ENCODE measurements at places on chromosomes 6 and 20.

DNA sequence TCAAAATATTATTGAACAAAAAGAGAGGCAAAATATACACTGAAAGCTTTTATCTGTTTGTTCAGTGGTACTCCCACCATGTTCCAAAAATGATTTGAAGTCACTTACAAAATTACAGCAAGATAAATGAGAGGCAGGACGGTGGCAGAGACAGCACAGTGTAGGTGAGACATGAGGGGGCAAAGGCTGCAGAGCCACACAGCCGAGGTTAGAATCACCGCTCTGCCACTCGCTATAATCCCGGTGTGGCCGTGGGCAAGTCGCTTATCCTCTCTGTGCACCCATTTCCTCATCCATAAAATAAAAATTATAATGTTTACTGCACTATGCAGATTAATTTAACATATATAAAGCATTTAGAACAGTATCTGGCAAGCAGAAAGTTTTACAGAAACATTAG is 140.1 kb upstream of the BEND6 start:
- no peak for DNase-seq

- DNase-seq: no peak
Observed at GRCh38 chr6:139427199-139427598, 52.8 kb upstream of the CITED2 start.

DNA sequence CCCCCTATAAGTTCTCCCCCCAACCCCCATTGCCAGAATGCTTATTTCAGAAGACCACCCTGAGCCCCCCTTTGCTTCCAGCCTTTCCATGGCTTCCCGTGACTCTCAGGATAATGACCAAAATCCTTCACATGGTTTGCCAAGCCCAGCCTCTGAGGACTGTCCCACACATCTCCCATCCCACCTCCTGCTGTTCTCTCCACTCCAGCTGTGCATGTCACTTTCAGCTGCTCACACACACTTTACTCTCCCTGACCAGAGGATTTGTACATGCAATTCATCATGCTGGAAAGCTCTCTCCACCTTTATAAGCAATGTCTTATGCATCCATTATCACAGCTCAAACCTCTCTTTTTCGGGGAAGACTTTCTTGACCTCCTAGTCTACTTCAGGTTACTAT is 164.2 kb downstream of the PRL start:
- no peak for DNase-seq

DNA sequence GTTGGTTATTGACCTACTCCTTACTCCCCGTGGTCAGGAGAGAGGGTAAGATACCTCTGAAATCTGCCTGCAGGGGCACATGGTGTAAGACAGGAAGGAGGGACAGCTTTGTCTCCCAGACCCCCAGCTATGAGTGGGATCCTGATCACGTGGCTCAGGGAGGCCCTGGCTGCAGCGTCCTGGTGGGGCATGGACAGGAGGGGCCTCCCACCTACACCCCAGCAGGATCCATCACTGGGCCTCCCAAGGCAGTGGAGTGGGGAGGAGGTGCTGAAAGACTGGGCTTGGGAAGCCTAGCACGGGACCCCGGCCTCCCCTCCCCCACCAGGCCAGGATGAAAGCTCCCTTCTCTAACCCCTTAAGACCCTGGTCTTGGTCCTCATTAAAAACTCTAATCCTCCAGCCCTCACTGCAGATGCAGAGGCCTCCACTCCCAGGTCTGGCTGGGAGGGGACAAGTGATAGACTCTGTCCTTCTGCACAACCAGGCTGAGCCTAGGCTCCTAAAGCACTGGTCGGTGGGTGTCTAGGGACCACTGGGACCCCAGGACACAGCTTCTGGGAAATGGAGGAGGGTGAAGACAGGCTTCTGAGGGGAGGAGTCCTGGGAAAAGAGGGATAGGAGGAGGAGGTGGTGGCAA is 29.6 kb upstream of the VEGFA start:
- peak; percentile 39 for DNase-seq

DNA sequence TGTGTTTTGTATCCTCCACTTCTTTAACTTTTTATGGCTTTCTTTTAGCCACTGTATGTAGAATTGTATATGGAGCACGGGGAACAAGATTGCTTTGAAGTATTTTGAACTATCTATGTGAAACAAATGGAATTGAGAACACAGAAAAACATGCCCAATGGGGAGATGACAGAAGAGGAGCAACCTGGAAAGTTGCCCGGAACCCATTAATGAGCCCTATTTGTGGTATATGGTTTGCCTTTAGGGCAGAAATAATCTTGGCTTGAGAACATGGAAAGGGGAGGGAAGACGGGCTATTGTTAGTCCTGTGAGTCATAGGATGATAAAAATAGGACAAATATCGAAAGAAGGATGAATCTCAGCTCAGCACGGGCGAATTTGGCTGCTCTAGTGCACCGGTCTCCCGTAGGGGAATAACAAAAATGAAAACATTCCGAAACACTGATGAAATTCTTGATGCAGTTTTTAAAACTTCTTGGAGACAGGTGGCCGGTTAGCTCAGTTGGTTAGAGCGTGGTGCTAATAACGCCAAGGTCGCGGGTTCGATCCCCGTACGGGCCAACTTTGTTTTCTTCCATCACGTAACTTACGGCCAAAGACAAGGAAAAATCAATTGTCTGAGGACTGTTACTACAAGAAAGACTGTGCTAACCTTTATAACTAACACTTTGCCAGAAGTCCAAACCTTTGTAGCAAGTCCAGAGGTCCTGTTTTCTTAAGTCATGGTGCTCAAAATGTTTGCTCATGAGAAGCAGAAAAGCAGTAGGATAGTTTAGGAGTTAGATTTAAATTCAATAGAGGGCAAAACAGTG is 15.7 kb downstream of the HMGN4 start:
- peak; percentile 95 for DNase-seq

DNA sequence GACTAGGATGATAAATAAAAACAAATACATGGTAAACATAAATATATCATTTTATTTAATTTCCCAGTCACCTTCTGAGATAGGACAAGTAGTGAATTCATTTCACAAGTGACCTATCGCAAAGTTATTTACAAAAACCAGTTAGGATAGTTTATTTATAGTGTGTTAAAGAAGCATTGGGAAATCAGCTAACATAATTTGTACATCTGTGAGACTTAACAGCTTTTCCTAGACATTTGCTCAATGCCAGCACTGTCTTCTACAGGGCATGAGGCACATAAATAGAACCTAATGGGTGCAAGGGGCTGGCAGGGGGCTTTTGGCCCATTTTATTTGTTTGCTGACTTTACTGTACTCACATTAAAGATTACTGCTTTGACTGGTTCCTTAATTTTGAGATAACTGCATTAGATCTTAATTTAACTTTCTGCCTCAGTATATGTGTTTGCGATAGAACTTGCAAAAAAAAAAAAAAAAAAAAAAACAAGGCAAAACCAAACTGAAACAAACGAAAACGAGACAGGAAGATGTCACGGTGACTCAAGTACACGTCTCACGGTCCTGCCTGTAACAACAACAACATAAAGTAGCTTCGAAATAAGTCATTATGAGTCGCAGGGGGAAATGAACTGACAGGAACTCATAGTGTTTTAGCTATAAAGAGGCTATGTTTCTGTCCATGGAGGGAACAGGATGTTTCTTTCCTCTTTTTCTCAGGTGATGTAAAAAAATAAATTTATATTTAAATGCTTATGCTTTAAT is 133.7 kb upstream of the GMDS start:
- no peak for DNase-seq

GRCh38 chr20:46551522-46552381 is 1.3 kb upstream of the OCSTAMP start:
- DNase-seq: no peak

DNA sequence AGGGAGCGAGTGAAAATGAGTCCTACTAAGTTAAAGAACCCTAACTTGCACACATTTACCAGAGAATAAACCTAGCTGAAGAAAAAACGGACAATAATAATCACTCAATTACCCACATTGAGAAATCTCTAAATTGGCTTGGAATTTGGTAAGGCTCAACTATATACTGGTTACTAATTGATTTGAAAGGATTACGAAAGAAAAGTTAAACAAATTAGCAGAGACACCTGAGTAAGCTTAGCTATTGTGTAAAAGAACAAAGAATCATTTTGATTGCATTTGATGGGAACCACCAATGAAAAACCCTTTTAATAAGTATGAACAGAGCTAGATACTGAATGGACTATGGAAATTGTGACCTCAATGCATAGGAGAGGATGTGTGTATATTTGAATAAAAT is 118.6 kb upstream of the ADGRF1 start:
- DNase-seq: no peak

DNA sequence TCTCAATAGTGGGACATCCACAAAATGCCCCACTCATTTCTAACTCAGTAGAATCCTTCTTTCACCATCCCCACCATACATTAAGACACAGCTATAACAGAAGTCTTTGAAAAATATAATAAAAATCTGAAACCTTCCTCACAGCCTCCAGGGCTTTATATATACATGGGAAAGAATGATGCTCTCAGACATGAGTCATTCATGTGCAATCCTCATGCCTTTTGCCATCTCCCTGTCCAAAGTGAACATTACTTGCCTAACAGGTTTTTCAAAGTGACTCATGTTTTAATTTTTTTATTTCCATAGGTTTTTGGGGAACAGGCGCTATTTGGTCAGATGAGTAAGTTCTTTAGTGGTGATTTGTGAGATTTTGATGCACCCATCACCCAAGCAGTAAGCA is 162.7 kb downstream of the RALGAPA2 start:
- no peak for DNase-seq

DNA sequence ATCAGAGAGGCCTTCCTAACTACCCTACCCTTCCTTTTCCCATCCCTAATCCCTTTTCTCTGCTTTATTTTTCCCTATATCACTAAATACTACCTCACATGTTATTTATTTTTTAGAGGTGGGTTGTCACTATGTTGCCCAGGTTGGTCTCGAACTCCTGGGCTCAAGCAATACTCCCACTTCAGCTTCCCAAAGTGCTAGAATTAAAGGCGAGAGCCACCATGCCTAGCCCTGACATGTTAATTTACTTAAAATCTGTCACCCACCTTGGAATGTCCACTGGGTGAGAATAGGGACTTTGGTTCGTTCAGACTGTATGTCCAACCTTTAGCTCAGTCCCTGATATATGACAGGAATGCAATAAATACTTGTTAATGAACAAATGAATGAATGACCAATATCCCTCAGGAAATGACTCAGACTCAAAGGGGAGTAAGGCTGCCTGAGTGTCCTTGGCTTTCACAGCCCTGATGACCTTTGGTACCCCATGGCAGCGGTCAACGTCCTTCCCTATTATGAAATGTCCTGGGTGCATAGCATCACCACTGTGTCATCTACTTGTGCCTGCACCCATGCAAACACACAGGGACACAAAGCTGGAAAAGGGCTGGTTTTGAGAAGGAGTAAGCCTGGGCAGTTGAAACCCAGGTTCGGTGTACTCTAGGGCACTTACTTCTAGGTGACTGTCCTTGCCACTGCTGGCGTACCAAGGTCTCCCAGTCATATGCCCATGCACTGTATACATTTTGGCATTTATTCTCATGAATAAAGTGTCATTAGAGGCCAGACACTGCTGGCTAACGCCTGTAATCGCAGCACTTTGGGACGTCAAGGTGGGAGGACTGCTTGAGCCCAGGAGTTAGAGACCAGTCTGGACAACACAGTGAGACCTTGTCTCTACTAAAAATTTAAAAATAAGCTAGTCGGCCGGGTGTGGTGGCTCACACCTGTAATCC is 26.5 kb downstream of the BCL2L1 start:
- DNase-seq: no peak

DNA sequence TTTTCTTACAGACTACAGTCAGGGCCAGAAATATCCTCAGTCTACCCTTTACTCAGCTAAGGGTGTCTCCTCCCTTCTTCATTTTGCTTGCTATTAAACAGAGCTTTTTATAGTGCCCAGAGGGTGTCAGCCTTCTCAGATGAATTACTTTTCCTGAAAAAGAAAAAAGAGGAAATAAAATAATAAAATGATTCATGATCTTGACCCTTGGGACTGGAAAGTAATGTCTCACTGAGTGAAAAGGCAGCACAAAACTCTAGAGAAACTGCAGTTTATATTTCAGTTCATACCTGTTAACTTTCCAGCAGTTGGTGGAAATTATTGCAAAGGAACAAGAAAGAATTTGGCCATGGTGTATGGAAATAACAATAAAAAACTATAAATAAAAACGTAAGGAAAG is 170.6 kb downstream of the IBTK start:
- no peak for DNase-seq

DNA sequence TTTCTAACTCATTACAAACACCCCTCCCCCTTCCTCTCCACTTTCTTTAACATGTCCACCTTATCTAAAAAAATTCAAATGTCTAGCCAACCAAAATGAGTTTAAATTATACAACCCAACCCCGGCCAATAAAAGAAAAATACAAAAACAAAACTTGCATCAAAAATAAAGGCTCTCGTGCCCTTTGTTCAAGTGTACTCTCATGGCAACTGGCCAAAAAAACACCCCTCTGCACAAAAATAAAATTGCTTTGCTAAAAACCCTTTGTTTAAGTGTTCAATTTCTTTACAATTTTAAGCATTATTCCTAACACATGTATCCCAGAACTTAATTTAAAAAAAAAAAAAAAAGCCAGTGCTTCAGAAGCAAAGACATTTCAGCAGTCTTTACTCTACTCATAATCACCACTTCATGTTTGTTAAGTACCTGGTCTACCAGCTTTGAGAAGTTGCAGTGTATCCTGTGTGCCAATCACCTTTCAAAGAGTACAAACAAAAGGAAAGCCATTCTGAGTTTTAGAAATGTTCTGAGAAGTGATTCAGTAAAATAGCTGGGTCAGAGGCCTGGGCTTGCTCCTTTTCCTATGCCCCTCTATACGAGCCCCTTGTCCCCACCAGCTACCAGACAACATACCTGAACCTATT is 87.5 kb downstream of the MDN1 start:
- DNase-seq: no peak

- DNase-seq: peak; percentile 69
Observed at GRCh38 chr20:31602779-31603441, 2.2 kb upstream of the ID1 start.

DNA sequence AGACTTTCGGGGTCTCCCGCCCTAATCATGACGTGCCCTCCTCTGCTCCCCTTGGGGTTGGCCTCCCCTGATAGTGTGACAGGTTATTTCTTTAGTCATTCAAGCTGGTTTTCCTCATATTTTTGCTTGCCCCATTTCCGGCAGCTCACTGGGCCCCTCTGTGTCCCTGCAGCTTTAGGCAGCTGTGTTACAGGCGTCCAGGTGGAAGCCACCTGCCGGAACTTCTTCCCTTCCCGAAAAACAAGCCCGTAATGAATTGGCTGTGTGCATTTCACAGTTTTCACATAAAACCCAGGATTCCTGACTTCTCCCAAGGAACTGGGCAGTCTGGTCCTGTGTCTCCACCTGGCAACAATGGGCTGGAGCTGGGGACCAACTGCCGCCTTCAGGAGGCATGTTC is 52.6 kb downstream of the EDN3 start:
- no peak for DNase-seq

GRCh38 chr6:168318090-168318489 is 1.5 kb downstream of the DACT2 start:
- DNase-seq: no peak

- DNase-seq: peak; percentile 66
Observed at GRCh38 chr20:34268851-34269636, 27.8 kb downstream of the ASIP start.

- no peak for DNase-seq
Observed at GRCh38 chr6:134537146-134537555, 219.2 kb upstream of the SGK1 start.

GRCh38 chr6:47483853-47484546 is 6.4 kb downstream of the CD2AP start:
- DNase-seq: no peak

Data from activated CD8-positive, alpha-beta memory T cell treated with anti-CD3 and anti-CD28 coated beads, Interleukin-2, amount 50 U/mL, for 48 hours (primary cell).